ENCODE measurements at places on chromosomes 7 and 10.

DNA sequence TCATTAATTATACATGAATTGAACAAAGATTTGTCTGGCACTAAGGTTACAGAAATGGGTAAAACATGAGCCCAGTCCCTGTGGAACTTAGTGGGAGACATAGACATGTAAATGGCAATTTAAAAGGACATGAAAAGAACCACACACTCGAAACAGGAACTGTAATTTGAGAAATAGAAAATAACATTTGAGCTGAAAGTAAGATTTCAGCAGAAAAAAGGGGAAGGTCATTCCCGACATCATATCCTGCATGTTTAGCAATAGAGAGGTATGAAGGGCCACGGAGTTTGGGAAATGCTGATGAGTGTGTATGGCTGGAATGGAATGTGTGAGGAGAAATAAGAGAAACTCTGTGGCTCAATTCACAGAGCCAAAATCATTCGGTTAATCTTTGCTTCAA is 175.4 kb upstream of the AHR start:
- no peak for DNase-seq

- no peak for DNase-seq
Observed at GRCh38 chr10:112307358-112308124, 24.3 kb downstream of the TECTB start.

GRCh38 chr7:18667466-18667865 is 171.9 kb downstream of the HDAC9 start:
- no peak for DNase-seq

GRCh38 chr7:41024126-41024525 is 678.8 kb downstream of the INHBA start:
- no peak for DNase-seq
